HFF-Myc (cell line): ENCODE measurements at places on chromosomes 5 and 9.

DNA sequence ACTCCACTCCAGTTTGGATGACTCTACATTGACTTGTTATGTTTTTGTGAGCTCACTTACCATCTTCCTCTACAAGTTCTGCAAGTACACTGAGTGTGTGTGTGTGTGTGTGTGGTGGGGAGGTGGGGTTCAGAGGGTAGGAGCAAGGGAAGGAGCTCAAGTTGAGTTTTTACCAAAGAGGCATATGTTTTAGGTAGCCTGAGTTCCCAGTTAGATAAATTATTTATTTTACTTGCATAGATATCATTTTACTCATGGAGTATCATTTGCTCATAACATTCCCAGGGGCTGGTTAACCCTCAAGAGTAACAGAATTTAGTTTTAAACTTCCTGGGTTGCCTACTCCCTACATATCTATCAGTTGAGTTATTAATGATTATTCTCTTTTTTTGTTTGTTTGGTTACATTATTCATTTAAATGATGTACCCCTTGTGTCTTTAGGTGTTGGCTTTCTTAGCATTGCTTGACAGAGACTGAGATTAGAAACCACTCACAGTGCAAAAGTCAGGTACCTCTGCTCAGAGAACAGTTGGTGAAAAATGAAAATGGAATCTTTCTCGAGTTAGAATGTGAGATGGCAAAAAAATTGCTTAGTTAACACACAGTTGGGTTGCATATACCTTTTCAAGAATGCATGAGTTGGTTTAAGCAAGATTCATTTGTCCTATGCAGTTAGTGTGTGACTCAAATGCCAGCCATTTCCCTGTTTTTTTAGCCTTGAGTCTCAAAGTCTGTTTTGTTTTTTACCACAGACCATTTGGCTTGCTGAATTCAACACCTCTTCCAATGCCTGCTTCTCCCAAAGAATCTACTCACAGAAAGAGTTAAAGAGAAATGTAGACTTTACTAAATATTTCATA is 29.2 kb downstream of the TNFSF8 start:
- DNase-seq = no peak

DNA sequence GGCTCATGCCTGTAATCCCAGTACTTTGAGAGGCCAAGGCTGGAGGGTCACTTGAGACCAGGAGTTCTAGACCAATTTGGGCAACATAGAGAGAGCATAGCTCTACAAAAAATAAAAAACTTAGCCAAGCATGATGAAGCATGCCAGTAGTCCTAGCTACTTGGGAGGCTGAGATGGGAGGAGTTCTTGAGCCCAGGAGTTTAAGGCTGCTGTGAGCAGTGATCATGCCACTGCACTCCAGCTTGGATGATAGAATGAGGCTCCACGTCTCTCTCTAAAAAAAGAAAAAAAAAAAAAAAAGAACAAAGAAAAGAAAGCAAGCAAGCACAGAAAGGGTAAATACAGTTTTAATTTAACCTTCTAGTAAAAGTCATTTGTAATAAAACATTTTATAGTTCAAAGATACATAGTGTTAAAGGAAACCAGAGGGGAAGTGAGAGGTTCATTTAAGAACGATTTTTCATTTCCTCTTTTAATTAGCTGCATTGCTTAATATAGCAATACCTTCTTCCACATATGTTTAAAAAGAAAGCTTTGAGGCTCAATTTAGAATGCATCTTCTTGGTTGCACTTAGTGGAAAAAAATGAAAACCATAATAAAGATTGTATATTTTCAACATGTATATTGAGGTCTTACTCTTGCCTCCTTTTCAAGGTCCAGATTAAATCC is 14.9 kb downstream of the GAPT start:
- DNase-seq = no peak

DNA sequence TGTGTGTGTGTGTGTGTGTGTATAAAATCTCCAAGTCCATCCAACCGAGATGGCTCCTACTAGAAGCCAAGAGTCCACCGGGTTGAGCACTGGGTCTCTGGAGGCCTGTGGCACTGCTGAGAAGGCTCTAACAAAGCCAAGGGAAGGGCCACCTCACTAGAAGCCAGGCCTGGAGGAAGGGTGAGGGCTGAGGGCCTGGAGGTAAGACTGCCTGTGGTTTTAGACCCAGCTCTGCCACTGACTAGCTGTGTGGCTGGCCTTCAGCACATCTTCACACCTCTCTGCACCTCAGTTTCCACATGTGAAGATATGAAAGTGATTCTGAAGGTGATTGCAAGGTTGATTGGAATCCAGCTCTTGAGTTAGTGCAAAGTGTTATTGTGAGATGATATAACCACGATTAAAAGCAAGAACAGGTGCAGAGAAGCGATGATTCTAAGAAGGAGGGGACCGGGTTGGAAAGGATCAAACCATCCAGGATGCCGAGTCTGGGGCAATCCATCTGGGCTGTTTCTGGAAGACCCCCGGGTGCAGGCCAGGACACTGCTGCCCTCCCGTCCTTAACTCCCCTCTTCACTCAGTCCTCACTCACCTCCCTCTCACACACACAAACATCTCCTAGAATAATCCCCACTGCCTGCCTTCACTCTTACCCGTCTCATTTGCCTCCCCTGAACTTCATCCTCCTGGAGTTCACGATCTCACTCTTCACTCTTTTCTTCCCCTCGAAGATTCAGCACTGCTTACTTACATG is 2.3 kb downstream of the IL4 start:
- no peak for DNase-seq

- no peak for DNase-seq
Measured at GRCh38 chr9:134333234-134333873, 7.1 kb downstream of the RXRA start.

- no peak for DNase-seq
Measured at GRCh38 chr5:34657274-34657921, 1.3 kb downstream of the RAI14 start.

DNA sequence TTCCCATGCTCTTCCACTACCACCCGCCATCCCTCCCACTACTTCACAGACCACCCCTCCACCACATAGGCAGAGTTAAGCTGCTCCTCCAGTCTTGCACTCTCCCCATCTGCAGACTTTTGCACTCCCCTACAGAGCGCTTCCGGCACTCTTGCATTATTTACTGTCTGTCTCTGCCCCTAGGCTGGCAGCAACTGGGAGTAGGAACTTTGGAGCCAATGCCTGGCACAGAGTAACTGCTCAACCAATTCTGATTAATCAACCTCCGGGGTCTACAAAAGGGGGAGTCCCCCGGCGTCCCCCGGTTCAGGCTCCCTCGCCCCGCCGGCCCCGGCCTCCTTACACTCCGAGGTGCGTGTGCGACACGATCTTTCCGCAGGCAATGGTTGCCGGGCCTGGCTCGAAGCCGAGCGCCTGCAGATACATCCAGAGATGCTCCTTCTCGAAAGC is 498 bp downstream of the HAUS6 start:
- DNase-seq = no peak

- no peak for DNase-seq
Measured at GRCh38 chr9:114247491-114247890, 75.4 kb upstream of the ORM1 start.

DNA sequence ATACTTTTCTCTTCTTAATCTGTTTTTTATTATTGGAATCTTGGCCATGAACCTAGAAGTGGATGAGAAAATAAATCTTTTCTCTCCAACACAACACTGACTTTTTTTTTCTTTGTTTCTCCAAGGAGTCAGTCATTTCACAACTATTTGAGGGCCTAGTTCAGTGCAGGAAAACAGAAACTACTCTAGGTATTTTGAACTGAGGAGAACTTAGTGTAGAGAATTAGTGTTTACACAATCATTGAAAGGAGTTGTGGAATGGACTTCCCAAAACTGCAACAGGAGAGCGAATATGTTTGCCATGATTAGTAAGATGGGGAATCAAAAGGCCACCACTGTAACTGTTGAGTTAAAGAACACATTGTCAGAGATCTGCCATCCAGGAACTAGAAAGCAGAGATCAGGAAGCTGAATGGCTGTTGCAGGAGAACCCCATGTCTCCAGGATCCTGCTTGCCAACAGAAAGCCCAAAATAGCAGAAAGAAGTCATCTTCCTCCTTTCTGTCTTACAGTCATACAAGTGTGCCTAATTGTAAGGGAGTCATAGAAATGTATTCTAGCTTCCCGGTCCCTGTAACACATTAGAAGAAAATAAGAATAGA is 20.3 kb upstream of the PCDH1 start:
- DNase-seq = no peak

- DNase-seq = no peak
Measured at GRCh38 chr5:171678646-171679045, 107.0 kb upstream of the SMIM23 start.

DNA sequence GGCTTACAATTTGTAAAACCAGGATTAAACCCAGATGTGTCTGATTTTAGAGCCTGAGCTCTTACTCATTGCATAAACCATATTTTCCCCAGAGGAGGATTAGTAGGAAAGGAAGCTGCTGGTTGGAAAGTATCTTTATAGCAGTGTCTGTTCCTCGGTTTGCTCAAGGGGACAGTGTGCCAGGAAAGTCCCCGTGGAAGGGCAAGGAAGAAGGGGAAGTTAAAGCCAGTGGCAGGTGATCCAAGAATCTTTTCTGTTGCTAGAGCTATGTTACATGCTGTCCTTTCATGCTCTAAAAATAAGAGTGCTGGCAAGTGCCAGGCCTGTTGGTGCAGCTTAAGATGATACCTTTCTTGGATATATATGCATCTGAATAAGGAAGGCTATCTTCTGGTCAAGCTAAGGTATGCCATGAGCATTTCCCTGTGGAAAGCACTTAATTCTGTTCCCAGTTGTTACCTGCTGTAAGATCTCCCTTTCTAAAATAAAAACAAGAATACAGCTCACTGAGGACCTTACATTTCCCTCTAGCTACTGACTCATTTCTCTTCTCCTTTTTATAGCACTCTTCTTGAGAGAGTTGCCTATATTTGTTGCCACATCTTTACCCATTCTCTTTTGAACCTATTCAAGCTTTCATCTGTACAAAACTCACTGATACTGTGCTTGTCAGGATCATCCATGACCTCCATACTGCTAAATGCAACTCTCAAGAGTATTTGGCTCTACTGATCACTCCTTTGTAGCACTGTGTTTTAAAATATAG is 8.0 kb downstream of the PDCD1LG2 start:
- peak; percentile 37 for DNase-seq

DNA sequence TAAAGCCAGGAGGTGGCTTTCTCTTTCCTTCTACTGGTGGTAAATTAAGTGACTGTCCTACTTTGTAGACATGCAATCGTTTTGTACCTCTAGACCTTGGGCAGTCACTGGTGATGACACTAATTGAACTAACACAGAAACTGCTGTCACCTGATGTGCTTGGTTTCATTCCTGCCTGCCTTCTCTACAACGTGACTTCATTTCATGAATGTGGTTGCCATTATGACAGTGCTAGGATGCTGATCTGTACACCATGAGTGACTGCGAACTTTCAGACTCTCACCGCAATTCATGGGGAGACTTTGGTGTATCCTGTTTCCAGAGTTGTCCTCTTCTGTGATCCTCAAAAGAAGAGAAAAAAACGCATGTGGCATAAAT is 47.5 kb downstream of the UBE2QL1 start:
- DNase-seq = no peak

- DNase-seq = no peak
Measured at GRCh38 chr5:128328007-128328406, 210.0 kb downstream of the FBN2 start.

GRCh38 chr9:79700607-79701360 is 129.0 kb downstream of the TLE4 start:
- no peak for DNase-seq

DNA sequence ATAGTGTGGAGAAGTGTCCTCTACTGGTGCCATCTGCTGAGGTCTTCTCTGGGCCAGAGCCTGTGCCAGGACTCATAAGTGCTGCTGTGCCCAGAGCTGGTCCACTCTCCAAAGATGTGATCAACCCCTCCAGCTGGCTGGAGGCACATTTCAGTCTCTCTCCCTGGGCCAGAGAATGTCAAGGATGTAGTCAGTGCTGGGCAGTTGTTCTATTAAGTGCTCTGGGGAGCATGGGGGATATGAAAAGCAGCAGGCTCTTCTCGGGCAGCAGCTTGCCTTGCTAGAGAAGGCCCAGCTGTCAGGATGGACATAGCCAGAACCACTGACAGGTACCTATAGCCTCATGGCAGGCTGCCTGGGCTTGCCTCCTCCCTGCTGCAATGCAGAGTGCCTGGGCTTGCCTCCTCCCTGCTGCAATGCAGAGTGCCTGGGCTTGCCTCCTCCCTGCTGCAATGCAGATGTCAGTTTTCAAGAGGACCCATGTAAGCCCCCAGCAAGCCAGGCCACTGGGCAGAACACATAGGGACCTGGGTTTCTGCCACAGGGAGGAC is 157.2 kb upstream of the PANK3 start:
- no peak for DNase-seq

DNA sequence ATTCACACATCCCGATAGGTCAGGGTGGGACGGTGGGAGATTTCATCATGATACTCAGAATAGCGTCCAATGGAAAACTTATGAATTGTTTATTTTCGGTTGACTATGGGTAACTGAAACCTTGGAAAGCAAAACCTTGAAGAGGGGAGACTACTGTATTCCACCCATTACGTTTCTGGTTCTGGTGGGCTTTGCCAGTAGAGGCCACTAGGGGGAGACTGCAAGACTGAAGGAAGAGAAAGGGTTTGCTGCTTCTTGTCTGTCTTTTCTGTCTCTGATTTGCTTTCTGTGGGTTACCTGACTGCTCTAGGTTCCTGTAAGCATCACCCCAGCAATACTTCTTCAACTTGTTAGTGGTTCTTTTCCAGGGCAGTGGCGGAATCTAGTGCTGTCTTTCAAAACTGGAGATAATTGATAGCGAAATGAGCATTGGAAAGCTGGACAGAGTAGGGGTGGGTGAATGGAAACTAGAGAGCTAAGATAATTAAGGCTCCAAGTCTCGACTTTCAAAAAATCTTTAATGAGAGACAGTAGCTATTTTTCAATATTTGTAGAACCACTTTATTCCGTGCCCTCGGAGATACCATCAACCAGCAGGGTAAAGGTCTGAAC is 27.0 kb downstream of the GRIN3A start:
- no peak for DNase-seq

DNA sequence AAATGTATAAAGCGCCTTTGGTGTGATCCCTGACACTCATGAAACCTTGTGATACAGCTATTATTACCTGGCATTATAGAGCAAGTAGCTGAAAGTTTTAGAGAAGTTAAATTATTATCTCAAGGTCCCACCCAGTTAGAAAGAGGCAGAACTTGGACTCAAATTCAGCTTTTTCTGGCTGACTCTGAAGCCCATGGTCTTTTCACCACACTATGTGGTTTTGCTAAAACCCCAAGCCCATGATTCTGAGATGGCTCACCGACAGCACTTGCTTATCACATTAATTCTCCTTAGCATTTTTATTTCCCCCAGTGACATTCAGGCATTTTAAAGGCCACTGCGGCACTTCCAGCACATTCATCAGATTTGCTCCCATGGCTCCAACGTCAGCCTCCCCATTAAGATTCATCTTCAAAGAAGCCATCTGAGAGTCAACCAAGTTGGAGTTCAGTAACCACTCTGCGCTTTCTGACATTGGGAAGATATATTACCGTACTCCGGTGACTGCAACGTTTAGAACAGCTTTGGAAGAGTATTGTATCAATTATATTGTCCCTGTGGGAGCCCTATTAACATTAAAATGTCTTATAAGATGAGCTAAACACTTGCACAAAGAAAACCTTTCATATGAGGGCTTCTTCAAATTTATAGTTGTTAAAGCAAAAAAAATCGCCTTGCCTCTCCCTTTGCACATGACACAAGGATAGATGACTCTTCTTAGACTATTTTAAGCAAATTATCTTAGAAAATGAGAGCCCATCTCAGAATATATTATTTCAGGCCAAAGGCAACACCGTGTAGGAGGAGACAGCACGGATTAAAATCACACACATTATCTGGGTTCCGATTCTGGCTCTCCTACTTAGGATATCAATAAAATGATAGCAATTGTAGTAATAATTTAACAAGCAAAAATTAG is 638.1 kb downstream of the ACTL7B start:
- no peak for DNase-seq
